ENCODE measurements at places on chromosomes 5 and 9.

- DNase-seq = no peak
Measured at GRCh38 chr5:133386662-133387061, 225.7 kb downstream of the FSTL4 start.

GRCh38 chr5:173841710-173842109, 46.4 kb upstream of the CPEB4 start:
- no peak for DNase-seq

- no peak for DNase-seq
Measured at GRCh38 chr9:14824481-14824880, 85.7 kb downstream of the FREM1 start.

DNA sequence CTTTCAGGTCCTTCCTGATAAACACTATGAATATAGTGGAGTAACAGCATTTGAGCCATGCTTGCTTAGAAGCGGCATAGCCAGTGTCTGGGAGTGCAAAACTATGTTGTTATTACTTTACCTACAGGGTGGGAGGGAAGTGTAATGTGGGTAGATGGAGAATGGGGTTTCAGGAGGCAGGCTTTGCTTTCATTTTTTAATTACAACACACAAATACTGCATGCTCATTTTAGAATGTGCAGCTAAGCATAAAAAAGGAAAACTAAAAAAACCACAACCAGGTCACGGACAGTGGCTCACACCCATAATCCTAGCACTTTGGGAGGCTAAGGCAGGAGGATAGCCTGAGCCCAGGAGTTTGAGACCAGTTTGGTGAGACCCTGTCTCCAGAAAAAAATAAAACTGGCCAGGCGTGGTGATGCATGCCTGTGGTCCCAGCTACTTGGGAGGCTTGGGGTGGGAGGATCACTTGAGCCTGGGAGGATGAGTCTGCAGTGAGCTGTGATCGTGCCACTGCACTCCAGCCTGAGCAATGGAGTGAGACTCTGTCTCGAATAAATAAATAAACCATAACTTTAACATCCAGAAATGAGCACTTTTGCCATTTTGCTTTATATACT, 20.2 kb downstream of the HAVCR1 start:
- no peak for DNase-seq

- no peak for DNase-seq
Measured at GRCh38 chr5:151541571-151541970, 49.6 kb downstream of the FAT2 start.

- no peak for DNase-seq
Measured at GRCh38 chr5:11105696-11106095, 344.7 kb upstream of the DAP start.

DNA sequence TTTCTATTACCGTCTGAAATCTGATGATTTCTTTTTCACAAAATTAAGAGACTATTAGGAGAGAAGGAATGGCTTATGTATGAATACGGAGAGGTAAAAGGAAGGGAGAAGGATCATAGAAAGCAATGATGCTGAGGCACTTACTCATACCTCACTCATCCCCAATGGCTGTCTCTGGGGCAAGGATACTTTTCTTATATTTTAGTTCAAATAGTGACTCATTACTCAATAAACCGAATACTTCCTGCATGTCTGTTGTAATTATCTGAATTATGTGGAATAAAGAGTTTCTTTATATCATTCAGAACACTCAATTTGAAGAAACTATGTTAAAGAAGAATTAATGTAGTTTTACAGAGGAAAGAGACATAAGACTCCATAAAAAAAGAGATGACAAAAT, 284.5 kb upstream of the NUDT12 start:
- no peak for DNase-seq

DNA sequence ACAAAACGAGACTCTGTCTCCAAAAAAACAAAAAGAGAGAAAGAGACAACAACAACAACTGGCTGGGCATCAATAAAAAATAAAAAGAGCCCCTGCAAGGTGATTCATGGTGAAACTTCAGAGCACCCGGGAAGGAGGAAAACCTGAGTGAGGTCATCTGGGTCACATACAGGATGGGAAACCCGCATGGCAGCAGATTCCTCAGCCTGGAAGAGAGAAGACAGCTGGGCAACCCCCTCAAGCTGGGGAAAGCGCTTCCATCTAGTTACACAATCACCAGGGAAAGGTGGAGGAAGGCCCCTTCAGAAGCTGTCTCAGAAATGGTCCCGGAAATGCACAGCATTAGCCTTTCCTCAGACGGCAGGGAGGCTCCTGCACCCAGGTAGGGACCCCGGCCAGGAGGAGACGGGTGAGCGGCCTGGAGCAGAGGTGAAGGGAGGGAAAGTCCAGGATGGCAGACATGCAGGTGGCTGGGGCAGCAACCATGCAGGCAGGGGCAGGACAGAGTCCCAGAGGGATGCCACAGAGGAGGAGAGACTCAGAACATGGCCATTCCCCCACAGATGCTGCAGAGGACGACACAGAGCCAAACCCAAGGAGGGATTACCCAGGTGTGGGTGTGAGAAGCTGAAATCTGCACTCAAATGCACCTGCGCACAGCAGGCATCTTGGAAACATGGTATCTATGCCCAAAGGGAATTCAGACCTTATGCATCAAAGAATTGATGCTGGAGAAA, 29.4 kb downstream of the CAMSAP1 start:
- DNase-seq = no peak

DNA sequence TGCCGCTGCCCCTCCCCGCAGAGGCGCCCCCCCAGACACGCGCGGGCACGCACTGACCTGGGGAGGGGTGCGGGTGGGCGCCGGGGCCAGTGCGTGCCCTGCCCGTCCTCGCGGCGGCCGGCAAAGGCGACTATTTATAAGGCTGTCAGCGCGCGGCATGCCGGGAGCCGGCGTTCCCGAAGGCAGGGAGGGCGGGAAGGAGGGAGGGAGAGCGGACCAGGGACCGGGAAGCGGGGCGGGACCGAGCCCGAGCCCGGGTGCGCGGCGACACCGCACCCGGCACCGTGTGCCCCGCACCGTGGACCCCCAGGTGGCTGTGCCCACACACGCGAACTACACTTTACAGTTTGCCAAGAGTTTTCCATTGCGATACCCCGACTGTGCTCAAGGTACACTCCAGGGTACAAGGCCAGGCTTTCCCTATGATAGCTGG, at the start of gene AK1:
Gene AK1, minus strand, starts transcription at position 110 of the 433 bp plus-strand sequence. CDS start 3,058 bp downstream, outside the sequence.
- no peak for DNase-seq

GRCh38 chr5:128480906-128481633, 57.0 kb downstream of the FBN2 start:
- no peak for DNase-seq

DNA sequence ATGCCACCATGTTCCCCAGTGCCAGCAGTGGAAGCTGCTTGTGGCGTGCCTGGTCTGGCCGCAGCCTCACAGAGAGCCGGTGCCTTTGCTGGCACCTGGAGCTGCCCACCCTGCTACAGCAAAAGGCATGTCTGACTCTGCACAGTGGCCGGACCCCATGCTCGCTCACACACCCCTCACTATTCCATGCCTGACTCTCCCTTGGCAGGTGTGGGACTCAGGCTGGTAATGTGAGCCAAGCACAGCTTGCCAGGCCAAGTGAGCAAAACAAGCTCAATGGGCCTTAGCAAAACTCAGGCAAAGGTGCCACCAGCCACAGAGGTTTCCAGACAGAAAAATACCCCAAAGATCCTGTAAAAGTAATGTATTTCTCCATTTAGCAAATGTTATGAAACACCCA, 15.5 kb downstream of the GNA14 start:
- DNase-seq = no peak

GRCh38 chr9:100379862-100380261, 27.1 kb upstream of the TEX10 start:
- no peak for DNase-seq

DNA sequence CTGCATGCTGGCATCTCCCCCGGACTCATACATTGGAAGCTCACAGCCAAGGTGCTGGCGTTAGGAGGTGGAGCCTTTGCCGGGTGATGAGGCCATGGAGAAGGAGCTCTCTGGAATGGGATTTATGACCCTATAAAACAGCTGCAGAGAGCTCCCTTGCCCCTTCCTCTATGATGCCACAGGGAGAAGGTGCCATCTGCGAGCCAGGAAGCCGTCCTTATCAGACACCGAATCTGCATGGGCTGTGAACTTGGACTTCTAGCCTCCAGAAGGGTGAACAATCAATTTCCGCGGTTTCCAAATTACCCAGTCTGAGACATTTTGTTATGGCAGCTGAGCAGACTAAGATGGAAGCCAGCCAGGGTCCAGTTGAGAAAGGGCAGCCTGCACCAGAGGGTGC, 381.2 kb upstream of the IRX1 start:
- no peak for DNase-seq

GRCh38 chr5:78361631-78361993, 1.2 kb downstream of the SCAMP1 start:
- DNase-seq = no peak

DNA sequence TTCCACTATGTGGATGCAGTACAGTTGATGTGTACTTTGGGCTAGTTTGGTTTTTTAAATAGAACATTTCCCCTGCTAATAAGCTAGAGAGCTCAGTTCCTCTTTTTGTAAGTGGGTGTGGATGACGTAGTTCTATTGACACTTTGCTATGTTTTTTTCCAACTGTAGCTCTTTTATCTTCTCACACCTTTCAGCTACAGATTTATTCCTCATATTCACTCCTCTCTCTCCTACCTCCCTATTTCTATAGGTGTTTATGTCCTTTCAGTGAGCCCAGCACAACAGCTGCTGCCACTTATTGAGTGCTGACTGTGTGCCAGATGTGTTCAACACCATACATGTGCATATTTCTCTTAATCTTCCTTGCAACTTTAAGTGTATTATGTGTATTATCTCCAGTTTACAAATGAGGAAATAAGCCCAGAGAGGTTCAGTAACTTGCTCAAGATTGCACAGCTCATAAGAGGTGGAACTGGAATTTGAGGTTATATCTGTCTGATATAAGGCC, 215.7 kb downstream of the SEMA6A start:
- DNase-seq = no peak

- no peak for DNase-seq
Measured at GRCh38 chr5:137345396-137345795, 153.7 kb downstream of the SPOCK1 start.

- DNase-seq = no peak
Measured at GRCh38 chr5:143215690-143216089, 187.8 kb downstream of the NR3C1 start.

DNA sequence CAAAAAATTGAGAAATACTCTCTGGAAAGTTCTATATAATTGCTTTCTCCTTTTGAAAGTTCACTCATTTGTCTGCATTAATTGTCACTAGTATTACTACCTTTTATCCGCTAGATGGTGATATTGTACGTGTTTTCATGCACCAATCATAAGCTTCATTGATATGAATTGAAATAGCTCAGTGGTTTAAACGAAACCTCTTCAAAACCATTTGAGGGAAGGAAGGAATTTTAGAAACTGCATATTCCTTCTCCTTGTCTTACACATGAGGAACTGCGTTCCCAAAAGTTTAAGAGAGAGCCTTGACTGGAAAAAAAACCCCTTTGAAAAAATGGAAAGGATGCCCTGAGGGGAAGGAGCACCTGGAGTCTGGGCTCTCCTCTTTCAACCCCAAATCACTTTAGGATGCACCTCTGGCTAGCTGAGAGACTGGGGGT, 98.6 kb downstream of the YTHDC2 start:
- no peak for DNase-seq

DNA sequence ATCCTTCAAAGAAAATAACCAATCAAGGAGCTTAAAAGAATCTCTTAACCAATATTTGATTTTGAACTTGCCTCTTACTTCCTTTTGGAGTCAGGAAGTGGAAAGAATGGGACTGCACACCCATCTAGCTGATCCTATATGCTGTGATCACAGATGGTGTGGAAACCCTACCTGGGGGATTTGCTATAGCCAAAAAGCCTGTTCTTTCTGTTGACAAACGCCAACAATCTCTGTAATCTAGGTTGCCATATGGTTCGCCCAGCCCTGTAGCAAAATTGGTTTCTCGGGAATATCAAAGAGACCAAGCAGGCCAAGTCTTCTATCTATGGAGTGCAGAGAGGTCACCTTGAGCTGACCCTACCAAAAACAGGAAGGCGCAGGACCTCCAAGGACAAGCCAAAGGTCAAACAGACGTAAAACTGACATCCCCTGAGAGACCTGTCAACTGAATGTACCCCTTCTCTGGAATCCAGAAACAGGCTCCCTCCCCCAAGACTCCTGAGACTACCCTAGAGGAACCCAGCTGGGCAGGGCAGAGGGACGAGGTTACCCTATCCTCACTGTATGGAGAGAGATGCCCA, 19.4 kb downstream of the NRG2 start:
- no peak for DNase-seq

DNA sequence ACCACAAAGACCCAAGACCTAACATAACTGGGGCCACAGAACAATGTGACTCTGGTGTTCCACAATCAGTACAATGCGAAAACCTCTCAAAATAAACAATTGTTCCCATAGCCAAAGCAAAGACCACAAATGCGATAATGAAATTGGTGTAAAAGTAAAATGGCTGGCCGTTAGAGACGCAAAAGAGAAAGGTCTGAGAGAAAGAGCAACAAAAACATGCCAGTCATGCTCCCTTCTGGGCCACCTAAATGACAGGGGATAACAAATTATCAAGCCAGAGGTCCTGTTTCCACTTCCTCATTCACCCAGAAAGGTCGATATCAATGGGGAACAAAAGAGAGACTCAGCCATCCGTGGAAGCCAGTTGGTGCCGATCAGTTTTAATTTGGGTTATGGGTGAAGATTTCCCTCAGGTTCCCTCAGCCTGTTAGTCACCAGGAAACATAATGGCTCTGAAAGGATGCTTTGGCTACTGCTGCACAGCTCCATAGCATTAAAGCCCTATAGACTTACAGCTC, 9.2 kb upstream of the CFAP95 start:
- DNase-seq = no peak

- no peak for DNase-seq
Measured at GRCh38 chr9:134930398-134930797, 12.7 kb upstream of the FCN1 start.

DNA sequence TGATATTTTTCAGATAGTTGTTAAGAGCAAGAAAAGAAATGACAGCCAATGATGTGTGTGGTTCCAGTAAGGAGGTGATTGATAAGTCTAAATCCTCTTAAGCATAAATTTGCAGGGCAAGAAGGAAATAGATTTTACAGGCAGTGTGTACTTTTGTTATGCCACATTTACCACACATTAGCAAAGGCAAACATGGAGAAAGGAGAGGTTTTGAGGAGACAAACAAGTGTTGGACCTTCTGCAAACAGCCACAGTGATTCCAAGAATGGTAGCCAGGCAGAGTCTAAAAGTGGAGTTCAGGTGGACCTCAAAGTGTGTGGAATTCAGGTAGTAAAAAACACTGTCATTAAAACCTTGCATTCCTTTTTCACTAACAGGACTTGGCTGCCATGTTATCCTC, 295.9 kb upstream of the ITGA1 start:
- DNase-seq = no peak

DNA sequence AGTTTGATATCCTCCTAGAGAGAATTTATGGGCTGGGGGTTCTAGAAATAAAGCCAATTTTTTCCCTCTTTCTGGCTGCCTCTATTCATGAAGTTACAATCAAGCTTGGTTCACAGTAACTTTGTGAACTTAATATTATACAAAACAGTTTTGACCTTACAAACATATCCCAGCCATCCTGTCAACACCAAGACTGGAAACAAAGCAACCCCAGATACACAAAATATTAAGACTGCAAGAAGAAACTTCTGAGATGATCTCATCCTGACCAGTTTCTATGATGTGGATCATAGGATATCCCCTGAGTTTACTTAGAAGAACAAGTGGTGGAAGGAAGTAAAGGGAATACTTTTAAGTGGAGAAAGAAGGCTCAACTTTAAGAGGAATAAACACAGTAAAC, 28.3 kb upstream of the CER1 start:
- no peak for DNase-seq

GRCh38 chr9:119986713-119987112, 593.3 kb downstream of the CDK5RAP2 start:
- DNase-seq = no peak

Measured in stimulated activated CD4-positive, alpha-beta T cell treated with anti-CD3 and anti-CD28 coated beads, Interleukin-1b, Interleukin-23, amount 100 ng/mL, for 24 hours (primary cell).